Right ventricle myocardium inferior (tissue), 1 donor: ENCODE measurements at places on chromosomes 6 and 20. TPM values are rescaled to one million over a fixed set of nuclear protein-coding genes. Genes with fewer than 3 reads are reported as not detected.

- no peak for DNase-seq
These were observed 278.2 kb downstream of the TFAP2A start for GRCh38 chr6:10136636-10137035.

DNA sequence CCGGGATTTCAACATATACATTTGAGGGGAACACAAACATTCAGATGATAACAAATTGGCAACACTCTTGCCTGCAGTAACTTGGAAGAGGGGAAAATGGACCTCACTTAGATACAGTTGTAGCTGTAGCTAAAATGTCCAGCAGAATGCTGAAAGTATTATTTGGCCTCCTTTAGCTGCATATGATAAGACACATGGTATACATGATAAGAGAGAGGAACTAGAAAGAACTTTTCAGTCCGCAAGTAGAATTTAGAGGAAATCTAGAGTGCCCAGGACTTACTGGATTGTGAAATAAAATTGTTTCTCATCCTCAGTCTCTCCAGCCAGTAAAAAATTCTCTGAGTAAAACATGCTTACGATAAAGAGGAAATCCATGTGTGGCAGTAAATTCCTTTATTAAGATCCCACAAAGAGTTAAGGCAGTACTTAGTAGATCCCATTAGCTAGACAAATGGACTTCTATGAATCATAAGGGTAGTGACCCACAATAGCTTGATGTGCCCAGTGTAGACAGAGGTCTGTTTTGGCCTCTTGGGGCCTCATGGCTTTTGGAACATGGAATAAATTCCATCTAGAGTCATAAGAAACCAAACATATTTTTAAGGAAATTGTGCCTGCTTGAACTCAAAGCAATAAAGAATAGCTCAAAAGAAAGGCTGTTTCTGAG, 87.9 kb upstream of the RBM24 start:
- DNase-seq: no peak

The SSTR4 gene
- total RNA-seq: not detected

GRCh38 chr20:48751871-48752270, 75.9 kb downstream of the PREX1 start:
- DNase-seq: no peak

The TRIM15 gene
- total RNA-seq: not detected

DNA sequence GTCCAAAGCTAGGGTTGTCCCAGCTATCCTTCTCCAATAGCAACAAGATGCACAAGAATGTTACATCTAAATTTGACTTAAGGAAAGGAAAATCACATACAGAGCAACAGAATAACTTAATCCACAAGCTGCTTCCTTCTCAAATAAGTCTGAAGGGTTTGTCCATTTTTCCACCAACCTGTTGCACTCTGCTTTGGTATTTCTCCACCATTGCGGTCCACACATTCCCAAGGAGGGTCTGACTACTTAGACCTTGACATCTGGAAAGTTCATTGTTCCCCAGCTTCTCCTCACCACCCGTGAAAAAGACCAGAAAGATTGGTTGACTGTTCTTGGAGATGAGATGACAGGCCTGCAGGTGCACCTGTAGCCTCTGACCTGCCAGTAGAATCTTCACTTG, 72.5 kb downstream of the PDSS2 start:
- DNase-seq: no peak

DNA sequence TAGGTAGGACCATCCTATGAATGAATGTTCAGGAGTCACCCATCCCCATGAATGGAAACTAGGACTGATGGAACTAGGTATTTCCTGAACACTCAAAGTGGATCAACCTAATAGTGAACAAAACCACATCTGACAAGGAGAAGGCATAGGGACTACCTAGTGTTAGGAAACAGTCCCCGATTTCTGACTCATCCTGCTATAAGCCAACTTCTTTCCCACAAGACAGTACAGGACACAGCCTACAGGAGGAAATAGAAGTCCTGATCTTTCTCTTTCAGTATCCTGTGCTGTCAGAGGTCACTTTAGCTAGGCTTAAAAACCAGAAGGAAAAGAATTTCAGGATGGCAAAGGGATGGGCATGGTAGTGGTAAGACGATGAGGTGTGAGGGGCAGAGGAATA, 19.5 kb upstream of the GMDS start:
- no peak for DNase-seq

DNA sequence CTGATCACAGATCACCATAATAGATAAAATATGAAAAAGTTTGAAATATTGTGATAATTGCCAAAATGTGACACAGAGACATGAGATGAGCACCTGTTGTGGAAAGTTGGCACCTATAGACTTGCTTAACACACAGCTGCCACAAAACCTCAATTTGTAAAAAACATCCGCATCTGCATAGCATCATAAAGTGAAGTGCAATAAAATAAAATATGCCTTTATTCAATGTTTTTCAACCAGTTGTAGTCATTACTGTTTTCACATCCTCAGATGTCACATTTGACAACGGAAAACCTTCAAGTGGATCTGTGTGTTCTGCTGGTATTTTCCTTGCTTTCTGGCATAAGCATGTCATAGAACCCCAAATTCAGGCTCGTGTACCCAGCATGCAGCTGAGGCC, 50.2 kb upstream of the IFNGR1 start:
- DNase-seq: no peak

GRCh38 chr20:24836661-24837299, 112.3 kb upstream of the CST7 start:
- no peak for DNase-seq

GRCh38 chr6:72653026-72653425, 31.2 kb downstream of the KCNQ5 start:
- DNase-seq: no peak
